OCI-LY7 (cell line): ENCODE measurements at places on chromosomes 4 and X.

DNA sequence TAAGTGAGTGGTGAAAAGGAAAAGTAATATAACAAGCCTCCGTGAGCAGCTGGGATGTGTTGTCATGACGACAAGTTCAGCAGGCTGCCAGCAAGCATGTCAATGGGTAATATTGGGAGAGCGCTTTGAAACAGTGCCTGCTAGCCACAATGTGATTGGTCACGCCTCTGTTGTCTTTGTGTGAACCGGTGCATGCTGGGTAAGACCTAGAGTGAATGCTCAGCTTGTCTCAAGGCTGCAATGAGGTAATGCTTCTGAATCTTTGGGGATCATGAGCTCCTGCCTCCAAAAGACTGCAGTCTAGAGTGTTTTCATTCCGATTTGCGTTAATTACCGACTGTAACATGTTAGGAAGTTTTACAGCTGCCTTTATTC lies 54.9 kb downstream of the STOX2 start:
- no peak for DNase-seq

- no peak for DNase-seq
These were observed 15.8 kb downstream of the SLC7A11 start for GRCh38 chr4:138226351-138226750.

- no peak for DNase-seq
These were observed 9.9 kb downstream of the FHIP1A start for GRCh38 chr4:151418856-151419255.

- no peak for DNase-seq
These were observed 133.0 kb downstream of the RAPGEF2 start for GRCh38 chr4:159235779-159236368.

- no peak for DNase-seq
These were observed 31.5 kb upstream of the HDAC8 start for GRCh38 chrX:72604112-72604511.

- no peak for DNase-seq
These were observed 115.1 kb downstream of the HS6ST2 start for GRCh38 chrX:132843363-132843762.

DNA sequence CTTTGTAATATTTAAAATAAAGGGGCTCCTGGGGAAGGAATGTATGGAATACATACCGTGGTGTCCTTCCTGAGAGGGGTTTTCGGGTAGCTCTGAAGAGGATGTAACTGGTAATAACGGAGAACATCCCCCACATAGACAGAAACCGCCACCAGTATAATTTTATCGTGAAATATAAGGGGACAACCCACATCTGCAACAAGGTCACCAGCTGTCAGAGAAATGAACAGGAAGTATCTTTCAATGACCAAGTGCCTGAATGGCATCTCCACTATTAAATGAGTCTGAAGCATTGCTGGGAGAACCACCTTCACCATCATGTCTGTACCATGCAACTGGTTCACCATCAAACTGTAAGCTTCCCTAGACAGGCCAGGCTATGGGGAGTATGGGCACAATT lies 31.7 kb downstream of the RNF175 start:
- DNase-seq: peak; percentile 17

DNA sequence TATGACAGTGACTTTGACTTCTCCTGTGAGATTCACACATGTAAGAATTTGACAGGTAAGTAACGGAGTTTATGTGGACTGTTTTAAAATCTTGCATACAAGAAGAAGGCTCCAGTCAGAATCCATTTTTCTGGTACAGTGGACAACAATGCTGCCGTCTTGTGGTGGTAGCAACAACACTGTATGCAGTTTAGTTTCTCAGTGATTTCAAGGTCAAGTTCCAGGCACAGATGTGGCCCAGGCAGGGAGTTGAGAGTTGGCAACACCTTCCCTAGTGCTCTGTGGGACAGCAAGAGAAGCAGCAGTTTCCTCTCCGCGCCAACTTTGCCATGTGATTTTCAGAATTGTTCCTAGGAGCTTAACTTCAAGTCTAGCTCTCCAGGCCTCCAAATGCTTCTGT lies 56.0 kb upstream of the STPG2 start:
- no peak for DNase-seq

GRCh38 chr4:11471618-11472017 lies 42.9 kb upstream of the HS3ST1 start:
- no peak for DNase-seq

GRCh38 chrX:139106069-139106468 lies 394.6 kb upstream of the FGF13 start:
- no peak for DNase-seq

- no peak for DNase-seq
These were observed 60.6 kb upstream of the FAT4 start for GRCh38 chr4:125254106-125254505.

- no peak for DNase-seq
These were observed 45.9 kb upstream of the ALG13 start for GRCh38 chrX:111634823-111635729.

DNA sequence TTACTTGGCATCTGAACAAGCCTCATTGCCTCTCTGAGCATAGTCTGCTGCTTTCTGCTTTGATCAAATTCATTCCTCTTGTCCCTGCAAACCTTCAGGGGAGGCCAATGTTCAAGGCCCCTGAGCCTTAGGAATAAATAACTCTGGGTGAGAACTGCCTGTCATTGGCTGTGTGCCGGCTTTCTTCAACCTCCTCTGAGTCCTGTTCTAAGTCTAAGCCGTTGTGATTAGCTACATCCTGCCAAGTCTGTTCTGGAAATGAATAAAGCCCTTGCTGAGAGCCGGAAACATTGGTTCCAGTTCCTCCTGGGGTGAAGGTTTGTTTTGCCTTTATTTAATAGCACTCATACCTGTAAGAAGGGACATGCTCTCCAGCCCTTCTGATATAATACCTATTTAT lies 13.8 kb downstream of the RNF4 start:
- peak; percentile 55 for DNase-seq

- no peak for DNase-seq
These were observed 51.7 kb downstream of the ARFIP1 start for GRCh38 chr4:152831416-152831815.

DNA sequence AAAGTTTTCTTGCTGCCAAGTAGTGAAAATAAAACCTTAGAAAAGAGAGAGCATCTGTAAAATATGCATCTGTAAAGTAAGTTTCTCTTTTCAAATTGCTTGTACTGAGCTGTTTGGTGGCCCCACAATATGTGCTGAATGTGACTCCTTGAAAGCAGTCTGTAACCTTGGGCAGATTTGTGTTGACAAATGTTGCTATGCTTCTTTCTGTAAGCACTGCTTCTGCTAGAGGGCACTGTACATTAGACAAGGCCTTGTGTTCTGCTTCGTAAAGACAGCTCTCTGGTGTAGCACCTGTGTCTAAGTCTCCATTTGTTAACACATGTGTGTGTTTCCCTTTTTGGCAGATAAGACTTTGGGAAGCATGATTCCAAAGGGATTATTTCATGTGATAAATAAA lies 56.6 kb upstream of the NRK start:
- no peak for DNase-seq

DNA sequence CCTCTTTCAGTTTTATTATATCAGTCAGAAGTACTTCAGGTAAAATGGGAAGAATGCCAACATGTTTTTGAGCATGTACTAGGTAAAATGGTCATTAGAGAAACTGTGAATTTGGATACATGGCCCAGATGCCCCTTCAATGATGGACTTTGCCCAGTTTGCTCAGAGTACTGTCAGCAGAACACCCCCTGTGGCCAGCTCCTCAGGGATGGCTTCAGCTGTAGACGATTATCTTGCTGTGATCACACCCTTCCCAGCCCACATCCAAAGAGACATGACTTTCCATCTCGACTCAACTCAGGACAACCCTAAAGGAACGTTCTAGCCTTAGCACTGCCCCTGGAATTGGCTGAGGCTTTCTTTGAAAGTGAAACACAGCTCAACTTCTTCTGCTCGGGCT lies 439.1 kb downstream of the PACRGL start:
- DNase-seq: no peak

DNA sequence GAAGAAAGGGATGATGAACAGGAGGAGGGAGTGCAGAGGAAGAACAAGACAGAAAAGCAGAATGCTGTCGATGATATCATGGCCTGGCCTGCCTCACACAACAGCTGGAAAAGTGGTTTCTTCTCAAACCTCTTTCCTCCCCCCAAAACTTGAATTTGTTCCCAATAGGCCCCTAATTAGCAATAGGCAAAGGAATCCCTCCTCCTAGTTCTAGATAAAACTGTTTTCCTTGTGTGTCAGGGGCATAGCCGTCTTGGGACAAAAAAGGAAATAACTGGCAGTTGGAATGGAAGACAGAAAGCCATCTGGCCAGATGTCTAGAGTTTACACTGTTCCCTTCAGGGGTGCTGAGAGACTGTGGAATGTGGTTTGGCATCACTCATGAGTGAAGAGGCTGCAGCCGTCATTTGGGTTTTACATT lies 177.8 kb upstream of the C1QTNF7 start:
- DNase-seq: no peak

GRCh38 chr4:122041312-122041711 lies 89.5 kb upstream of the TRPC3 start:
- no peak for DNase-seq

- DNase-seq: no peak
These were observed 310.0 kb downstream of the PRR32 start for GRCh38 chrX:127129510-127129909.

GRCh38 chr4:86523333-86523732 lies 70.8 kb upstream of the PTPN13 start:
- no peak for DNase-seq

- peak; percentile 15 for DNase-seq
These were observed 7.3 kb downstream of the FGFBP2 start for GRCh38 chr4:15955670-15956069.

DNA sequence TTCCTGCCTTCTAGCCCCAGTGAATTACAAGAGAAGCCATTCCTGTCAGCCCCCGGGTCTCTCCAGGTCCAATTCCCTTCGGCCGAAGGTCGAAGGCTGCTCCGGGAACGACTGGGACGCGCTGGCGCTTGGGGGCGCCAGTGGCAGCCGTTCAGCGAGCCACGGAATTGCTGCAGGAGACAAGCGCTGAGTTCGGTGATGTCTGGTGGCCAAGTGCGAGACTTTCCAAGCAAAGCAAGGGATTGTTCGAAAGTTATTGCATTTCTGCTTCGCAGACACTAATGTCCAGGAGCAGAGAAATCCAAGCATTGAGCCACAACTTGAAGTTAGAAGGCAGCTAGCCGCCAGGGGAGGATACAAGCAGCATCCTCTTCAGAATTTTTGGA lies 1.1 kb upstream of the DKK2 start:
- DNase-seq: no peak

DNA sequence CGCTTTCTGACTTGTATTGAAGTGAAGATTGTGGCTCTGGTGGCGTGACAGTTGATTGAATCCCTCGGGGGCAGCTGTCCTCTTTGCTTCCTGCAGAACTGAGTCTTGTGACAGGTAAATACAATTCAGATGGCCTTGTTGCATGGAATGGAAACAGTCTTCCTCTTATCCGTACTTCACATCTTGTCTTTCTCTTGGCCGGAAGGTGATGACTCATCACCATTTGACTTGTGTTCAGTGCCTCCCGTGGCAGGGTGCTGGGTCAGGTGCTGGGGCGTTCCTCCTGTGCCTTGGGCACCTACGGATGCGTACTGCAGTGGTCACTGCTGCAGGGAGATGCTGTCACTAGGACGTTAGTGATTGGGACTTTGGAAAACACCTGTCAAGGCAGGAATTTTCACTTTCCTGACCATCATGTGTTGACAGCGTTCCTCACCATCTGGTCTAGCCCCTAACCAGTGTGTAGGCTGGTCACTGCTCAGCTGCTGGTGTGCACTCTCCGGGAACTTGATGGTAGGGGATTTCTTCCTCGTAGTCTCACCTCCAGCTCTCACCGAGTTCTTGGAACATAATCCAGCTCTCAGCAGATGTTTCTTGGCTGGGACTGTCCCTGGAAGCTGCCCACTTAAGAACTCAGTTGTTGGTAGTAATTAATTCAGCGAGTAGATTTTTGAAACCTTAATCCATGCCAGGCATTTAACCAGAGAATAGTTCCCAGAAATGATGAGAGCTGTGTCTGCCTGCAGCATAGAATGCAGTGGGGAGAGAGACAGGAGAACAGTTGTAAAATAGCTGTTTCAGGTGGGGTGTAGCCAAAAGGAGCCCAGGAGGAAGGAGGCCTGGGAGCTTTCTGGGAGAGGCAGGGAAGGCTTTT lies 7.2 kb downstream of the TBC1D14 start:
- no peak for DNase-seq

GRCh38 chr4:10305816-10306215 lies 151.4 kb downstream of the ZNF518B start:
- DNase-seq: no peak

DNA sequence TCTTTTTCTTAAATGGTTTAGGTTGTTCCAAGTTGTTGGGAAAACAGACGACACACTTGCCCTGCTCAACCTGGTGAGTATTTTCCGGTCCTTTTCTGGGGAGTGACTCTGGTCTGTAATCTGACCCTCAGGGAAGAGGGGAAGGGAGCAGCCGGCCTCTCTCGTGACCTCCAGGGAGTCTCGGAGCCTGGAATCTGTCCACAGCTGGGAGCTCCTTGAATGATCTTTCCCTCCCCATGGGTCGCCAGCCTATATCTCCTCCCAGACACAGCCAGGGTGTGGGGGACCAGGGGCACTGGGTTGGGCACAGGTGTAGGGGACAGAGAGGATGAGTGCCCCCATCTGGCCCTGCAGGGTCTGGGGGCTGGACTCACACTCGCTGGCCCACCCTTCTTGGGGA lies 18.9 kb downstream of the TMEM175 start:
- no peak for DNase-seq

DNA sequence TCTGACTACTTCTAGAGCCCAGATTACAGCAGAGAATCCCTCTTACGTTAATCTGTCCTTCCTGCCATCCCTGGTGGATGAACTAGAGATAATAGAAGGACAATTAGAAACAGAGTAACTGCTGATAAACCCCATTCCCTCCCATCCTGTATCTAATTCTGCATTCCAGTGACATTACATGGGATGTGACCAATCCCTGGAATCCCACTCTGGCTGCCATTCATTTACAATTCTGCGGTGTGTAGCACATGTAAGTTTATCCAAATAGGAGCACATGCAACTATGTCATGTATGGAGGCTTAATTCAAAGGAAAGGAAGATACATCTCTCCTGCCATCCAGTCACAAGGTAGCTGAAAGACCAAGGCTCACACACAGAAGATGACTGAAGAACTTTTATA lies 339.5 kb downstream of the GPAT3 start:
- no peak for DNase-seq

GRCh38 chr4:165289423-165289785 lies 38.1 kb upstream of the MSMO1 start:
- no peak for DNase-seq

DNA sequence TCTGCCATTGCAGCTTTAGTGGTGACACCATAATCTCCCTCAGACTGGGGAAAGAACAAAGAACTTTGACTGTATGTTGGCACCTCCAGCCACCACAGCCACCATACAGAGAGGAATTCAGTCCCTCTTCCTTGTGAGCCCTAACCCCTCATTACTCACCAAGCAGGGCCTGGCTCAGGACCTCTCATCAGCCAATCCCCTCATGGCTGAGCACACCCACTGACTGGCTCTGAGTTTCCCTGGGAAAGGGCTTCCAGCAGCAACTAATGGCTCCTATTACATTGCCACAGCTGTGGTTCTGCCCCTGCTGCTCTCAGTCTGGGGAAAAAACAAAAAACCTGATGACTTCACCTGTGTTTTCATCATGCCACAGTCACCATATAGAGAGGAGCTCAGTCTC lies 1482.6 kb downstream of the FAM133A start:
- no peak for DNase-seq
